ENCODE measurements at places on chromosomes 11 and 22. TPM values are rescaled to one million over a fixed set of nuclear protein-coding genes. Genes with fewer than 3 reads are reported as not detected.
A peak's percentile ranks its signal among the peaks of the same experiment; 100 is the strongest.

DNA sequence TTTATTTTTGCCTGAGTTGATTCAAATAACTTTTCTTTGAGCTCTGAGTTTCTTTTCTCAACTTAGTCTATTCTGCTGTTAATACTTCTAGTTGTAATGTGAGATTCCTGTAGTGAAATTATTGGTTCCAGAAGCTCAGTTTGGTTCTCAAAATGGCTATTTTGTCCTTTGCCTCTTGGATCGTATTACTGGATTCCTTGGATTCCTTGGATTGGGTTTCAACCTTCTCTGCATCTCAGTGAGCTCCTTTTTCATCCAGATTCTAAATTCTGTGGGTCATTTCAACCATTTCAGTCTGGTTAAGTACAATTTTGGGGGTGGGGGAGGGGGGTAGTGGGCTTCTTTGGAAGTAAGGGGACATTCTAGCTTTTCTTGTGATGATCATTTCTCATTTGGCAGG is 341.1 kb upstream of the CNTN5 start:
- DNase-seq = no peak

Gene HEPN1
- total RNA-seq = not detected

GRCh38 chr11:129287920-129288319 is 87.7 kb upstream of the BARX2 start:
- DNase-seq = no peak

DNA sequence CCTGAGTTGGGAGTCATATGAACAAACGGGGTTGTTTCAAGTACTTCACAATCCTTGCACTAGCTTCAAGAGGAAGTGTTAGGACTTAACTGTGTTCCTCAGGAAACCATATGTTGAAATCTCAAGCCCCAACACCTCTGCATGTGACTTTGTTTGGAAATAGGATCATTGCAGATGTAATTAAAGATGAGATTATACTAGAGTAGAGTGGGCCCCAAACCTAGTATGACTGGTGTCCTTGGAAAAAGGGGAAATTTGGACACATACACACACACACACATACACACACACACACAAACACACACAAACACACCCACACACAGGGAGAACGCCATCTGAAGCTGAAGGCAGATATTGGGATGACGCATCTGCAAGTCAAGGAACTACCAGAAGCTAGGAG is 6.4 kb upstream of the CEP295 start:
- DNase-seq = no peak

- no peak for DNase-seq
Observed at GRCh38 chr11:128504486-128504885, 82.9 kb downstream of the ETS1 start.

- peak; percentile 64 for DNase-seq
Observed at GRCh38 chr11:16604794-16605388, 133.6 kb upstream of the C11orf58 start.

All from left colon (tissue), 2 donors.